ENCODE measurements at places on chromosomes 2 and 18. TPM values are rescaled to one million over a fixed set of nuclear protein-coding genes. Genes with fewer than 3 reads are reported as not detected.

DNA sequence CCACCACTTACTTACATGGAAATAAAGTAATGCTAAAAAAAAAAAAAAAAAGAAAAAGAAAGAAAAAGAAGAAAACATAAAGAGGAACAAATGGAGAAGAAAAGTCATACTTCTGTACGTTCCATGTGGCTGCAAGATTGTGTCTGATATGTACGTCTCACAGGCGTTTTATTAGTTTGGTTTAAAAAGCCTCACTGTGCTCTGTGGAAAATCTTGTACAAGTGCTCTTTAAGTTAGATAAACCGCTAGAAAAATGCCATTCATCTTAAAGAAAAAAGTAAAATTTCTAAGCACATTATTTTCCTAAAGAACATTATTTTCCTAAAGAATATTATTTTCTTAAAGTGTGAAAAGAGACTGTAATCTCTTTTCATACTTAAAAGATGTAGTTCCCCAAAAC is 165.1 kb downstream of the ZNF521 start:
- H3K4me1 ChIP-seq: peaks cover 14% of the 10 kb centered on the region
- H3K27me3 ChIP-seq: no peaks in the 10 kb centered on the region
- H3K36me3 ChIP-seq: no peaks in the 10 kb centered on the region
- H3K27ac ChIP-seq: no peak overlapping the region
- H3K4me3 ChIP-seq: no peak overlapping the region

DNA sequence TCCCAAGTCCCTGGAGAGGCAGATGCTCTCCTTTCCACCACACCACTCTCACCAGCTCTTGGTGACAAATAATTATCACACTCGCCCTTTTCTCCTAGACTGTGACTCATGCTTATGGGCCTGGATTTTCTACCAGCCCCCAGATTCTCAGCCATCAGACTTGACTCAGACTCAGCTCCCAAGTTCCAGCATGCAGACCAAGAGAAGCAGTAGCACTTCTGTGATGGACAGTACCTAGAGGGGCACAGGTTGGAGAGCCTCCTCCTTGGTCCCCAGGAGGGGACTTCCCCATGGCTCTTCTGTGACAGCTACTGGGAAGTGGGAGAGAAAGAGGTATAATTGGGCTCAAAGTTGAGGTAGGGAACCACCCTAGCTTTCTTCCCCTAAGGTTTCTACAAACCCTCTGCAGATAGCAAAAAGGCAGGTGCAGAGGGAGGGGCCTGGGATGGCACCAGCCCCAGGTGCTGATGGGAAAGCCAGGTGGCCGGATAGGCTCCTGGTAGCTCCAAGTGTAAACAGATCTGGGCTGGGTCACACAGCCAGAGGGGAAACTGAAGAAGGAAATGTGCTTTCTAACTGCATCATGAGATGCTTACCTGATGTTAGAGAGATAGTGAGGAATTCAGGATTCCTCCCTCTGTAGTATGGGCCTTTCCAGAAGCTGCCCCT is 4.1 kb downstream of the TCF23 start:
- DNase-seq: no peak
- peaks cover 26% of the 10 kb centered on the region for H3K27me3 ChIP-seq
- no peak overlapping the region for H3K4me3 ChIP-seq
- H3K4me1 ChIP-seq: no peaks in the 10 kb centered on the region

GRCh38 chr2:46198164-46198883 is 98.9 kb upstream of the EPAS1 start:
- no peak overlapping the region for H3K4me3 ChIP-seq
- no peaks in the 10 kb centered on the region for H3K36me3 ChIP-seq
- peaks cover 52% of the 10 kb centered on the region for H3K4me1 ChIP-seq

- peaks cover under 1% of the 10 kb centered on the region for H3K4me1 ChIP-seq
- H3K4me3 ChIP-seq: no peak overlapping the region
- H3K27me3 ChIP-seq: no peaks in the 10 kb centered on the region
Observed at GRCh38 chr2:37366773-37367172, 22.3 kb downstream of the QPCT start.

GRCh38 chr18:44693030-44693784 is 12.5 kb downstream of the SETBP1 start:
- no peaks in the 10 kb centered on the region for H3K36me3 ChIP-seq
- DNase-seq: no peak
- H3K27ac ChIP-seq: no peak overlapping the region

- no peak overlapping the region for H3K4me3 ChIP-seq
- DNase-seq: no peak
- no peaks in the 10 kb centered on the region for H3K27me3 ChIP-seq
- peak overlapping the region; percentile 29 for H3K27ac ChIP-seq
Observed at GRCh38 chr18:48926420-48926857, 24.3 kb downstream of the SMAD7 start.

DNA sequence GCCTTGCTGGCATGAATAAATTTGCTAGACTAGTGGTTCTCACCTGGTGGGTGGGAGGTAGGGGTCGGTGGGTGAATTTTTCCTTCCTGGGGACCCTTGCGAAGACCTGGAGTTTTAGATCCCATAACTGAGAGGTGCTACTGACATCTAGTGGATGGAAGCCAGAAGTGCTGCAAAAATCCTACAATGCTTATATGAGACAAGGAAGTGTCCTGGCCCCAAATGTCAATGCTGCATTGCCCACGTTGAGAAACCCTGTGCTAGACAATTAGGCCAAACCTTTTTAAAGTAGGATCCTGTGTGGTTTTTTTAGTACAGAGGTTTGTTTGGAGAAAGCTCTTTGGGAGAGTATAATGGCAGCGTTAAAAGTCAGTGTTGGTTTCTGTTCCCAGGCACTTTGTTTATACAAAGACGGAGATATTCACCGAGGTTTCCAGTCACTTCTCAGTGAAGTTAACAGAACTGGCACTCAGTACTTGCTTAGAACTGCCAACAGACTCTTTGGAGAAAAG is 9.6 kb downstream of the SERPINB8 start:
- H3K36me3 ChIP-seq: peaks cover 9% of the 10 kb centered on the region
- H3K4me3 ChIP-seq: peak overlapping the region; percentile 18
- peaks cover 8% of the 10 kb centered on the region for H3K4me1 ChIP-seq

DNA sequence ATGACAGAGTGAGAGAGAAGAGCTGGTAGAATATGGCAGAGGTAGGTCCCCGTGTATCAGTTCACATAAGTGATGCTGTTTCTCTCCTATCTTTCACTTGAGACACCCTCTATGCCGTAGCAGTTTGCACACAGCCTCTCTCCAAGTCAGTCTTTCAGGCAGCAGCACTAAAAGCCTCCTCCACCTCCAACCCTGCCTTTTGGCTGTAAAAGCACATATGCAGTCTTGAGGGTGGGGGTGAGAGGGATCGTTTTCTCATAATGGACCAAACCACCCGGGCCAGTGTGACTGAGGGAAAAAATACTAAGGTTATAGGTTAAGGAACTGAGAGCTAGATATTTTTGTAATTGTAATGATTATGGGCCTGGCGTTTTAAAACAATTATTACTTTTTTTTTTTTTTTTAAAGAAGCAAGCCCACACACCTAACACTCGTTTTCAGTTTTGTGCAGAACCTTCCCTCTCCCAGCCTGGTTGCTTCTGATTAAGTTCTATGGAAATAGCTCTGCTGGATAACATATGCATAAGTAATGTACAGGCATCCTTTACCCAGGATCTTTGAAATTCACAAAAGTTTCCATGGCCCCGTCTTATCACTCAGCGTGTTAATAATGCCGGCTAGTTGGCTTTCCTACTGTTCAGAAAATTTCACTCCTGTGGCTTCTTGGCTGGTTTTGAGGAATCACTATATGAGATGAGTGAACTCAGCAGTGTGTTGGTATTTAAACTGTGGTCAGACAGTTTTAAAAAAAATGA is 112.2 kb upstream of the MEIS1 start:
- H3K4me1 ChIP-seq: no peaks in the 10 kb centered on the region
- H3K27ac ChIP-seq: no peak overlapping the region
- H3K4me3 ChIP-seq: no peak overlapping the region
- no peaks in the 10 kb centered on the region for H3K36me3 ChIP-seq
- H3K27me3 ChIP-seq: peaks cover 41% of the 10 kb centered on the region

- no peak for DNase-seq
- peaks cover 31% of the 10 kb centered on the region for H3K4me1 ChIP-seq
Observed at GRCh38 chr2:68463287-68463877, 3.7 kb downstream of the FBXO48 start.

- no peaks in the 10 kb centered on the region for H3K4me1 ChIP-seq
- H3K4me3 ChIP-seq: no peak overlapping the region
- no peak for DNase-seq
- H3K27me3 ChIP-seq: peaks cover 51% of the 10 kb centered on the region
Observed at GRCh38 chr2:16021611-16022363, 81.4 kb downstream of the MYCN start.

DNA sequence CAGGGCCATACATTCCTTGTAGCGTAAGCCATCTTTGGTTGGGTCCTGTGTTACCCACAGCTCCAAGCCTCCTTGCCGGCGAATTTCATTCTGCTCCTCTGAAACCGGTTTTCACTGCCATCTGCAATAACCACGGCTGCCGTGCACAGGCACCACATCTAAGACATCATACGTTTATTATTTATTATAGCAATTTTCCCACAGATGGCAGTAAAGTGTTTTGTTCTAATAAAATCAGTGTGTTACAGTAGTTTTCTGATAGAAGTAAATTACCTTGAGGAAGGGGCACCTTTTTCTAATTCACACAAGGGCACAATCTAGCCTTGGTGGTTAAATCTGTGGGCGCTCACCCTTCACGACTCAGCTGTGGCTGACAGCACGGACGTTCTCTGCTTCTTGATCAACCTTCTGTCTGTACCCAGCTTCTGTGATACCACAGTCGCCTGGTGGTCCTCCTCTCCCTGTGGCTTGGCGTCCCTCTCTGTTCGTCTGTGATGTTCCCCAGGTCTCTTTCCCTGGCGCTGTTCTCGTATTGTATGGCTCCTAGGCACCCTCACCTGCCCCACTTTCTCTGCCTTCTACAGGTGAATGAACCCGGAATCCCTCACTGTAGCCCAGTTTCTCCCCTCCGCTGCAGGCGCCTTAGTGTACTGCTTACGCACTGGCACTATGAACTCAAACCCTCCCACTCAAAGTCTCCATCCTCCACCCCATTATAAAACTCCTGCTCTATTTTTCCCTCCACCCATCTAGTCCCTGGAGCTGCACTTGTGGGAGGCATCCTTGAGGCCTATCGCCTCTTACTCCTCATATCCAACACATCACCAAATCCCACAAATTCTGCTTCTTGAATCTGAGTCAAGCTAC is 236.8 kb downstream of the DYSF start:
- H3K36me3 ChIP-seq: peaks cover 14% of the 10 kb centered on the region
- H3K4me1 ChIP-seq: peaks cover 13% of the 10 kb centered on the region
- H3K4me3 ChIP-seq: no peak overlapping the region
- H3K27me3 ChIP-seq: no peaks in the 10 kb centered on the region

- DNase-seq: no peak
- H3K27ac ChIP-seq: no peak overlapping the region
- H3K4me1 ChIP-seq: peaks cover 12% of the 10 kb centered on the region
- H3K27me3 ChIP-seq: no peaks in the 10 kb centered on the region
- no peak overlapping the region for H3K4me3 ChIP-seq
Observed at GRCh38 chr18:70414315-70414900, 125.6 kb downstream of the SOCS6 start.

DNA sequence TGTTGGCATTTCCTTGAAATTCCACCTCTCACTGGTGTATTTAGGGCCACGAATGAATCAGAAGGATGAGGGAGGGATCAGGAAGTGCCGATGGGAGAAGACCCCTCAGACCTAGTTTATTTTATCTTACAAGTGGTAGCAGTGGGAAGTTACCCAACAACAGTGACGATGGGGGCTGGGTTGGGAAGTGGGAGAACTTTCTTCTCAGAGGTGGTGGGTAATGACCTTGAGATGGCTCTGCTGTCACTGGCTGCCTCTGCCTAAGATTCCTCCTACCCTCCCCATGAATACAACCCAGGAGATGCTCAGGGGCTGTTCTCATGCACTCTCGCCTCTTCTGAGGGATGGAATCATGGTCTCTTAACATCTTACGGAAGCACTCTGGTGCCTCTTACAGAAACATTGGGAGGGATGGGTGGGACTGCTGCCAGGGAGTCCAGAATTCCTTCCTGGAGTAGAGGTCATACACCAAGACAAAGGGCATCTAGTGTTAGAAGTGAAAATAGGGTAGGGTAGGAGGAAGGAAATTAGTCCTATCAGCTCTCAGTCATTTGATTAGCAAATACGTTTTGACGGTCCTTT is 58.5 kb upstream of the TXNDC2 start:
- no peaks in the 10 kb centered on the region for H3K27me3 ChIP-seq
- no peak for DNase-seq
- H3K4me1 ChIP-seq: peaks cover 37% of the 10 kb centered on the region
- H3K4me3 ChIP-seq: no peak overlapping the region

DNA sequence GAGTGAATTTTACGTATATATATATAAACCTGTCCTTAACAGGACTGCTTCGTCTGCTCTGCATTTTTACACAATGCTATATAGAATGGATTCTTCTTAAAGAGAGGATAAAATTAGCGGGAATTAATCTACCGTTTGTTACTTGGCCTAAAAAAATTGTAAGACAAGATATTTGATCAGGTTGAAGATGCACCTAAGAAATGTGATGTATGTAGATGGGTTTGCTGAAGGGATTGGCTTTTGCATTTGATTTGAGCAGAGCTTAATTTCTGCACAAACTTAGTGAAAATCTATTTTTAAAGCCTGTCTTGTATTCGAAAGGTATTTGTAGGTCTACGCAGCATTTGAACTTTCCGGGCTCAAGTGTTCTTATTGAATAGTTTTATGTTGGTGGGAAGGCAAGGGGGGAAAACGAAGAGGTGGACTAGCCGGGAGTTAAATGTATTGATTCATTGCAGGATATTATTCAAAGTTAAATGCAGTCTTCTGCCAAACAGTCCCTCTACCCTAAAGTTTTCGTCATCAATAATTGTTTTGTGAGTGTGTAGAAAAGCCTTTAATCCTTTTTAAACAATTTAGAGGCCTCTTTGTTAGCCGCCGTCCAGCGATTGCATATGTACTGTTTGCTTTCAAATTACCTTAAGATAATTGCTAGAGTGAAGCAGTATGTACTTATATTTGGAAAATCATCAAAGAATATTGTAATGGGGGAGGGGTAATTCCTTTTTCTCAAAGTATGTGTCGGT is 1.2 kb downstream of the PPP1CB start:
- peak overlapping the region; percentile 100 for H3K27ac ChIP-seq
- H3K27me3 ChIP-seq: no peaks in the 10 kb centered on the region
- H3K4me1 ChIP-seq: peaks cover 76% of the 10 kb centered on the region
- no peak for DNase-seq
- peak overlapping the region; percentile 97 for H3K4me3 ChIP-seq

- no peaks in the 10 kb centered on the region for H3K27me3 ChIP-seq
- no peak overlapping the region for H3K4me3 ChIP-seq
- no peak for DNase-seq
- H3K27ac ChIP-seq: no peak overlapping the region
- no peaks in the 10 kb centered on the region for H3K36me3 ChIP-seq
Observed at GRCh38 chr2:74039611-74040010, 54.9 kb downstream of the TET3 start.

DNA sequence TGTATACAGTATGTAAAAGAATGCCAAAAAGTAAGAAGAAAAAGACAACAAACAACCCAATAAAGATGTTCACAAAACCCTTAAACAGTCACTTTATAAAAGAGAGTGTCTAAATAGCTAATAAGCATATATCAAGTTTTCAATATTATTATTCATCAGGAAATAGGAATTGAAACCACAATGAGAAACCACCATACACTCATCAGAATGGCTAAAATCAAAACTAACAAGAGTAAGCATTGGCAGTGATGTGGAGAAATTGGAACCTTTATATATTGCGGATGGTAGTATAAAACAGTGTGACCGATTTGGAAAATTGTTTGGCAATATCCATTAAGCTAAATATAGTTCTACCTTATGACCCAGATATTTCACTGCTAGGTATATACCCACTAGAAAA is 20.5 kb upstream of the TGFA start:
- no peak for DNase-seq
- peak overlapping the region; percentile 39 for H3K4me3 ChIP-seq
- H3K27me3 ChIP-seq: peaks cover 15% of the 10 kb centered on the region
- no peak overlapping the region for H3K27ac ChIP-seq
- no peaks in the 10 kb centered on the region for H3K36me3 ChIP-seq

The TOGARAM2 gene
- 51.9 TPM for total RNA-seq

The LIPG gene
- total RNA-seq: not detected

The ITGB6 gene
- 0.99 TPM for total RNA-seq

The NYAP2 gene
- total RNA-seq: not detected

The SKOR2 gene
- not detected for total RNA-seq

The ANXA4 gene
- total RNA-seq: 30.6 TPM
